SHP77 treated with DMSO at 0.1 percent for 48 hours (cell line): ENCODE measurements at places on chromosomes 7 and 10.

- no peak for DNase-seq
These were observed 136.7 kb downstream of the EGFR start for GRCh38 chr7:55155351-55156117.

DNA sequence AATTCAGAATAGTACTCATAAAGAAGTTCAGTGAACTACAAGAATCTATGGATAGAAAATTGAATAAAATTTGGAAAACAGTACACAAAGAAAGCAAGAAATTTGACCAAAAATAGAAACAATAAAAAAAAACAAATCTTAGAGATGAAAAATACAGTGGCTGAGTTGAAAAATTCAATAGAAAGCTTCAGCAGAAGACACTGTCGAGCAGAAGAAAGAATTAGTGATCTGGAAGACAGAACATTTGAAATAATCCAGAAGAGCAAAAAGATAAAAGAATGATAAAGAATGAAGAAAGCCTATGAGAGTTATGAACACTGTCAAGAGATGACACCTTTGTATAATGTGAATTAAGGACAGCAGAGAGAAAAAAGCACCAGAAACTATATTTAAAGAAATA, 480.6 kb downstream of the SDK1 start:
- DNase-seq = no peak

DNA sequence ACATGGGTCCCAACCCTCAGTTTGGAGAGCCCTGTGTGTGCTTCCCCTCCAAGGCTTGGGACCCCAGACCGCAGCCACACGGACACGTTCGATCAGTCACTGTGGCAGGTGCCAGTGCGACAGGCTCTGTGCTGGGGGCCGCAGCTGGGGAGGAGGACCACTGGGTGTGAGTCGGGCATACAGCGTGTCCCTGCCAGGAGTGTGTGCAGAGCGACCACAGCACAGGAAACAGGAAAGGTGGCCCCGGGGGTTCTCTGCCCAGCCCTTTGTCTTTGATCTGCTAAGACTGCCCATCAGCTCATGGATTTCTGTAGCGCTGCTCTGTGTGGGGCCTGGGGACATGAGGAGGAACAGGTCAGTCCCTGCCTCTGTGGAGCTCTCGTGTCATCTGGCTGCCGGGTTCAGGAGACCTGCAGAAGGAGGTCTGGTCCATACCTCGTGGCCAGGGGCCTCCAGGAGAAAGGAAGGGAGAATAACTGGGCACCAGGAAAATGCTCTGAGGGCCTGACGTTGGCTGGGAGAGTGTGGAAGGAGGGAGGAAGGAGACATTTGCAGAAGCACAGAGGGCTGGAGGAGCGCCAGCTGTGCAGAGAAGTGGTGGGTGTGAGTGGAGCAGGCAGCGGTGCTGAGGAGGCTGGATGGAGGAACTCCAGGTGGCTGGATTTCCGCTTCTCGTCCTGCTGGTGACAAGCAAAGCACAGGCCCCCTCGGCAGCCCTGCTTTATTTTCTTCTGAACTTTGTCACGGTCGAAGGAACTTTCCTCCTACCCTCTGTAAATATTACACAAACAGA, 4.1 kb downstream of the NUDT1 start:
- DNase-seq = no peak

GRCh38 chr10:90968328-90969081, 47.6 kb upstream of the ANKRD1 start:
- DNase-seq = no peak

- DNase-seq = peak; percentile 35
These were observed 243.6 kb downstream of the KCNMA1 start for GRCh38 chr10:77393821-77394501.

DNA sequence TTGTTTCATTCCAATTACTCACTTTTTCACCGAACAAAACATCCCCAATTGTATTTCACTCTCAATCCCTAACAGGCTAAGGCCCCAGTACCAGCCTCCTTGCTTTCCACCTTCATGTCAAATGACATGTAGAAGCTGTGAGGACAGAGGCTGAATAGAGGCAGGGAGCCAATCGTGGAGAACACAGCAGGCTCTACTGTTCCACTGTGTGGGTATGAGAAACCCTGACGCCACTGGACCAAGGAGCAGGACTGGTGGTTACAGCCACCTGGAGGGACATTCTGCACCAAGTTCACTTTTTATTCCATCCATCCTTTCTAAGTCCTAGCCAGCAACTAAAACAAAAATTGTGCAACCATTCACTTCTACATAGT, 502.8 kb downstream of the SORCS1 start:
- DNase-seq = no peak

GRCh38 chr7:2701832-2702593, 14.0 kb downstream of the AMZ1 start:
- DNase-seq = no peak

DNA sequence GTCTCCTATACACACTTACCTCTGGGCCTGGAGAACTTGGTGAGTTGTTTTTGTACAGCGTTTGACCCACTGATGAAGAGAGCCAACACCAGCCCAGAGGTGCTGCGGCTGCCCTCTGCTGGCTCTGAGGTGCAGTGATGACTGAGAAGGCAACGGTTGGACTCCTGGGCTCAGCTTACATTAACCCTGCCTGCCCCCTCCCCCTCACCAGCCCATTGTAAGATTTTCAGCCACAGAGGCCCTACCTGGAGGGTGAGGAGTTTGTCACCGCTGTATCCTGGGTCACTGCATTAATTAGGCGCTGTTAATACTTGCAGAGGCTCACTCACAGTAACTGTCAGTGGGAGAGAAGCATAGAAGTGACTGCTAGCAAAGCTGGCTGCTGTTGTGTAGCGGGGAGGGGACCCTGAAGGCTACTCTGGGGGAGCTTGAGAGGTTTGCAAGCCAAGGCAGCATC, 19.0 kb upstream of the ANKRD2 start:
- DNase-seq = no peak

- DNase-seq = no peak
These were observed 27.4 kb downstream of the IFT22 start for GRCh38 chr7:101294039-101294831.

GRCh38 chr10:120527691-120528090, 70.7 kb downstream of the PLPP4 start:
- DNase-seq = no peak

GRCh38 chr10:79336739-79337138, 10.5 kb upstream of the PPIF start:
- no peak for DNase-seq

GRCh38 chr7:124155432-124156022, 122.7 kb upstream of the TMEM229A start:
- no peak for DNase-seq

DNA sequence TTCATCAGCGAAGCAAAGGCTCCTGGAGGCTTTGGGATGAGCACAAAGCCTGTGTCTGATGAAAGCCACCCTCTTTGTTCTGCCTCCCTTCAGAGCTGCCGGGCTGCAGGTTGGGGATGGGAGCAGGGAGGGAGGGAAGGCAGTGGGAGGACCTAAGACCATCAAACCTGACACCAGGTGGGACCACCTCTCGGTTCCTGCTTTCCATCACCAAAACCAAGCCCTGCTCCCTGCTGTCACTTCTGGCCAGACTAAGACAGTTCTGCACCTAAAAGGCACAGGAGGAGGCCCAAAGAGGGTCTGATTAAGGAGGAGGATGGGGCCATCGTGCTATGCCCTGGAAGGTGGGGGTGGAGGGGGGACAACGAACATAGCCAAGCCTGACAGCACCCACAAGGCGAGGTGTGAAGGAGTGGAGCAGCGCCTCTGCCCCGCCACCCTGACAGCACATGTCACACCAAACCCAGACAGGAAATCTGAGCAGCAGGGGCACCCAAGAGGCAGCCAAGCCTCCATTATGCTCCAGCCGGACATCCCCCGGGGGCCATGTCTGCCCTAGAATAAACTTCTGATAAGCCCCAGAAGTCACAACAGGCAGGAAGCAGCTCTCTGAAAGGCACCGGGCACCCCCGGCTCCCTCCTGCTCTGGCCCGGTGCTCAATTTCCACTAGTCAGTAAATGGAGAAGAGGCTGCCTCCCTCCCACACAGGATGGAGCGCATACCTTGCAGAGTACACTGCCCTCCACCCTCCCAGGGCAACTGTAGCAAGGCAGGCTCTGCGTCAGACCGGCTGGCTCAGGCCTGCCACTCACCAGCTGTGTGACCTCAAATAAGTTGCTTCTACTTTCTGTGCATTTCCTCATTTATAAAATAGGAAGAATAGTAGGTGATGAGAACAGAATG, 48.9 kb downstream of the DLG5 start:
- no peak for DNase-seq

DNA sequence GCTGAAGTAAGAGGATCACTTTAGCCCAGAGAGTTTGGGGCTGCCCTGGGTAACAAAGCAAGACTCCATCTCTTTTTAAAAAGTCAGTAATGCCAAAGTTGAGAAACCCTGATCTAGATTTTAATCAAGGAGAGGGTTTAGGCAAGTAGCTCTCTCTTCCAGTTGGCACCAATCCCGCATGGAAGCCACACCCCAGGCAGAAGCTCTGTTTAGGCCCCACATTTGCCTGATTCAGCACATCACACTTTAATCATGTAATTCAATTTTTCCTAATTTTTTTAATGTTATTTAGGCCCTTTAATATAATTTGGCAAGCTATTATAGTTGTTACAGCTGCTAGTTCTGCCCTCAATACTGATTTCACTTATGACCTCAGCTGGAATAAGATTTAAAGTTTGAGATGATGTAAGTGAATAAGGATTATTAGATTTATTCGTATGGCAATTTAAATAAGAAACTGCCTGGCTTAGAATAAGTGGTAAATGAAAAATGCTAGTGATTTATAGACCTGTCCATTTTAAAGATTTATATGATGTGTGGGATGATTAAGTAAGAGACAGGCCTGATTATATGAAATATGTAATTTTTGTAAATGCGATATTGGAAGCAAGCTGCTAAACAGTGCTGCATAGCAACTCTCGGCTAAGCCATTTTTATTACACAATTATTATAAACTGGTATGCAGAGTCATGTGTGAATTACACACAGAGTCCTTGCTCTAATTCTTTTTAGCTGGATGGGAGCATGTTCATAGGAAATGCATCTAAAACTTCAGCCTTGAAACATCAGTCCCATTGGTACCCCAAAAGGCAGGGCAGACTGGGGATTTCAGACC, 80.2 kb upstream of the NFE2L3 start:
- DNase-seq = no peak

- no peak for DNase-seq
These were observed 92.8 kb downstream of the CHN2 start for GRCh38 chr7:29287366-29287765.

DNA sequence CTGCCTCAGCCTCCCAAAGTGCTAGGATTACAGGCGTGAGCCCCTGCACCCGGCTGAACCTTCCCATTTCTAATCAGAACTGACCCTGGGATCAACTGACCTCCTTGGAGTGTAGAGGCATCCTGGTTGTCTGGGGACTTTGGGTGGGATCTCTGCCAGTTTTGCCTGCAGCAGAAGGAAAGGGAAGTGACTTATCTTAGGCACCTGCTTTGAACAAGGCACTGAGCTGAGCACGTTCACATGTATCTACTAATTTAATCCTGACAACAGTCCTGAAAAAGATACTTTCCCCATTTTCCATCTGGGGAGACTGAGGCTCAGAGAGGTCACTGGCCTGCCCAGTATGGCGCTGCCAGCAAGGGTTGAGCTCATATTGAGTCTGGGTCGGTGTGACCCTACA, 153.4 kb downstream of the CUX1 start:
- no peak for DNase-seq
